ENCODE measurements at places on chromosomes 5 and 9.
A peak's percentile ranks its signal among the peaks of the same experiment; 100 is the strongest.

- no peak for DNase-seq
Measured at GRCh38 chr5:141914199-141914743, 9.4 kb upstream of the DELE1 start.

GRCh38 chr5:67941614-67942401 is 273.7 kb upstream of the PIK3R1 start:
- DNase-seq = no peak

DNA sequence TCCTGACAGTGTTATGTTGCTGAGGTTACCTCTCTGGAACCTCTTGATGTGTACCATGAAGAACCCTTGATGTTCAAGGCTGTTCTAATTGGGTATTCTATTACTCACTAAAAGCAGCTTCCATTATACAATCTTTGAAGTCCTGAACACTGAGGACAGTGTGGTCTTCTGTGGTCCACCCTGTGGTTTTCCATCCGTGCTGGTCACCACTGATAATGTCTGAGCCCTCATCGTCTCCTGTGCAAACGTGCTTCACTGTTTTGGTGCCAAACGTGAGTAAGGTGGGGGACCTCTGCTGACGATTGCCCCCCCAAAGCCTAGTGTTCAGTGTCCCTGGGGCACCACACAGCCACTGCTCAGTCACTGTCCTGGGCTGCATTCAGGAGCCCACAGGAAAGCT is 259.7 kb upstream of the ANKRD55 start:
- no peak for DNase-seq

DNA sequence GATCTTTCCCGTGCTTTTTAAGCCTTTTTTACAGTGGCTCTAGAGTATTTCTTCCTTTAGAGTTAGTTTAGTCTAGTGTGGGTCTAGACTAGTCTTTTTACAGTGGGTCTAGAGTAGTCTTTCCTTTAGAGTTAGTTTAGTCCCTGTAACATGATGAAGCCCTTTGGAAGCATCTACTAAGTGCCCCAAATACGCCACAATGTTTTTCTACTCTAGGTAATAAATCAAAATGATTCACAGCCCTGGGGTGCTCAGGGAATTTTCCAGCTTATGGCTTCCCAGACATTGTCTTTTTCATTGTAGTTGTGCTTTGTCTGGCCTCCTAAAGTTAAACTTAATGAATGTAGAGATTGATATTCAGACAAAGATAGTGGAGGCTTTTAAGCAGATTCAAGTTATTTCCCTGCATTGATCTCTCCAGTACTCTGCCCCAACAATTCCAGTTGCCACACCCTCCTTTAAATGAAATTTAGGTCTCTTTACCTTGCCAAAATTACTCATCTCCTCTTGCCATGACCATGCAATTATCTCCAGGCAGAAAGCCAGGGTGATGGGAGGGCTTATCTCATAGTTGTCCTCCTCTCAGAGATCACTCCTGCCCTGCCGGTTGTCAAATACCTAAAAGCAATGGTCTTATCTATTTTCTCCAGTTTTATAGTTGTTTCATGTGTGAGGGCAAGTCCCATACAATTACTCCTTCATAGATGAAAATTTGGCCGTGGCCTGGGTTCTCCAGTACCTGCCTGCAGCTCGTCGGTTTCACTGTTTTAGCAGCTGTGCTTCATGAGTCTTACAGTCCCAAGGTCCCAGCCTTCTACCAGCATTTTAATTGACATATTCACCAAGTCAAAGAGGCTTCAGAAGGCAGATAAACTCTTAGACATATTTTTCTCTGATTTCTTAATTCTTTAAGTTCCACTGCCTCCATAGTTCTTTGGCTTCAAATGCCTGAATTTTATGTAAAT is 794.0 kb upstream of the COX7C start:
- no peak for DNase-seq

DNA sequence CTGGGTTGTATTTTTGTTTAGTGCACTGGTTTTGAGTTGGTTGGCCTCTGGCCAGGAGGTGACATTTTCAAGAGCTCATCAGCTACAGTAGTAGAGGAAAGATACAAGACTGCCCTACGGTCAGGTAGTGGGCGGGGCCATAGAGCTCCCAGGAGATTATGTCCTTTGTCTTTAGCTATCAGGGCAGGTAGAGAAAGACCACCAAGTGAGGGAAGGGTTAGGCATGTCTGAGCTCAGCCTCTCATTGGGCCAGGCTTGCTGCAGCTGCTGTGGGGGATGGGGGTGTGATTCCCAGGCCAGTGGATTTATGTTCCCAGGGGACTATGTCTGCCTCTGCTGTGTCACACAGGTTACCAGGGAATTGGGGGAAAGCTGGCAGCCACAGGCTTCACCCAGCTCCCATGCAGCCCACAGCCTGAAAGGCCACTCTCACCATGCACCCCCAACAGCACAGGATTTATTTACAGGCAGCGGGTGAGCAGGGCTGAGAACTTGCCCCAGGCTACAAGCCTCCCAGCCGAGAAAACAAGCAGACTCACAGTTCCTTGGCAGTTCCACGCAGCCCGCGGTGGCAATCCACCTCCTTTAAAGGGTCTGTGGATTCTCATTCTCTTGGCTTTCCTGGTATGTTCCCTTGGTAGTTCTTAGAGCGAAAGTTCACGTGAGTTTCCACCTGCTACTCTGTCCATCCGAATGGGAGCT is 37.5 kb upstream of the BOD1 start:
- peak; percentile 0 for DNase-seq

- DNase-seq = no peak
Measured at GRCh38 chr9:105127863-105128220, 116.6 kb upstream of the SLC44A1 start.

GRCh38 chr9:98202252-98202651 is 9.8 kb upstream of the CORO2A start:
- no peak for DNase-seq

GRCh38 chr5:134092875-134093274 is 21.6 kb upstream of the TCF7 start:
- no peak for DNase-seq

- DNase-seq = no peak
Measured at GRCh38 chr9:129995409-129996160, 47.4 kb downstream of the FNBP1 start.

GRCh38 chr5:109524026-109524425 is 114.3 kb upstream of the PJA2 start:
- DNase-seq = no peak

DNA sequence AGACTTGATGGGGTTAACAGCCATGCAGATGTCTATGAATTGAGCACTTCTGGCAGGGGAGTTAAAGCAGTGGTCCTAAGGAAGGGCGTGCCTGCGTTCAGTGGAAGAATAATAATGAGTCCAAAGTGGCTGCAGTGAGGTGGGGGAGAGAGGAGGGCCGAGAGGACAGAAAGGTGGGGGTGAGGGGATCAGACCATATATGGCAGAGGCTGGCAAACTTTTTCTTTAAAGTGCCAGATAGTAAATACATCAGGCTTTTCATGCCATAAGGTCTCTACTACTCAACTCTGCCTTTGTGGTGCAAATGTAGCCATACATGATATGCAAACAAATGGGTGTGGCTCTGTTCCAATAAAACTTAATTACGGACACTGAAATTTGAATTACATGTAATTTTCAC is 77.1 kb downstream of the STRBP start:
- peak; percentile 25 for DNase-seq

GRCh38 chr5:119315516-119315949 is 40.3 kb upstream of the TNFAIP8 start:
- DNase-seq = peak; percentile 32

- peak; percentile 96 for DNase-seq
Measured at GRCh38 chr9:128607642-128608350, 48.9 kb downstream of the DYNC2I2 start.

- DNase-seq = no peak
Measured at GRCh38 chr9:134838651-134839454, 41.8 kb upstream of the FCN2 start.

- no peak for DNase-seq
Measured at GRCh38 chr5:95953021-95953702, 8.5 kb downstream of the ELL2 start.

- DNase-seq = no peak
Measured at GRCh38 chr5:25181249-25181648, 536.5 kb upstream of the CDH10 start.
